ENCODE measurements at places on chromosomes 11 and 22.

DNA sequence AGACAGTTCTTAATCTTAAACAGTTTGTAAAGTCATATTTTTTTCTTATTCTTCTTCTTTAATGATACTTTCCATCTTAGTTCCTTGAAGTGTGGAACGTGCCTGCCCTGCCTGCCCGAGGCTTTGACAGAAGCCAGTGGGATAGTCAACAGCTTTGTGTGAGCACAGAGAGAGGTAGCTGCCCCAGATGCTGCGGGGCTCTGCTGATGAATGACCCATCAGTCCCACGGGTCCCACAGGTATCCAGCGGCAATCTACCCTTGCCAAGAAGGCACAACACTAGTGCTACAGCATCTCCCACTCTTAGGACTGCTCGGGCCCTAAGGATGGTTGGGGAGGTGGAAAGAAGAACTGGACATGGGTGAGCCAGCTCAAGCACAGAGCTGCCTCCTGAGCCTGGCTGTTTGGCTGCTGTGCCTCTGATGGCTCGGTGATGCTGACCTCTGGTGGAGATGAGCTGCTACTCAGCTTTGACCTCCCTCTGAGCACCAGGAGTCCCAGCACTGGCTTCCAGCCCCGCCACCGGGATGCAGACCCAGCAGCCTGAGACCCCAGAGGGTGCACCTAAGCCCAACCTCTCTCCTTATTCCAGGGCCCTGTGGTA lies 11.8 kb upstream of the APLNR start:
- DNase-seq, result peak; percentile 53

DNA sequence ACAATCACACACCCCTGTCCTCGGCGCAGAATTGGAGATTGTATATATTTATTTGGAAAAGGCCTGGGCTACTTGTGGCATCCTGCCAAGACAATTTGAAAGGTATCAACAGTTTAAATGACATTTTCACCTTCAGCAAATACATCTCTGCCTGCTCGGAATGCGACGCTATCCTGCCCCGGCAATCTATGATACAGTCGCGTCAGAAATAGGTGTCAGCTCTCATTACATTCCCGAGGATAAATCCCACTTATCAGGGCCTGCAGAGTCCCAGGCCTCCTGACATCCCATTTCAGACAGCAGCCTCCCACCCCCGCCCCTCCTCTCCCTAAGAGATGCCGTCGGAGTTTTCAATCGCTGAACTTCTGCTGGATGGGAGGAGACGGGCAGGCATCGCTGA lies 114.7 kb downstream of the BRD1 start:
- no peak for DNase-seq

- DNase-seq, result no peak
Measured at GRCh38 chr11:68934321-68934645, 30.6 kb downstream of the IGHMBP2 start.

GRCh38 chr11:44466531-44467205 lies 98.8 kb upstream of the CD82 start:
- no peak for DNase-seq

DNA sequence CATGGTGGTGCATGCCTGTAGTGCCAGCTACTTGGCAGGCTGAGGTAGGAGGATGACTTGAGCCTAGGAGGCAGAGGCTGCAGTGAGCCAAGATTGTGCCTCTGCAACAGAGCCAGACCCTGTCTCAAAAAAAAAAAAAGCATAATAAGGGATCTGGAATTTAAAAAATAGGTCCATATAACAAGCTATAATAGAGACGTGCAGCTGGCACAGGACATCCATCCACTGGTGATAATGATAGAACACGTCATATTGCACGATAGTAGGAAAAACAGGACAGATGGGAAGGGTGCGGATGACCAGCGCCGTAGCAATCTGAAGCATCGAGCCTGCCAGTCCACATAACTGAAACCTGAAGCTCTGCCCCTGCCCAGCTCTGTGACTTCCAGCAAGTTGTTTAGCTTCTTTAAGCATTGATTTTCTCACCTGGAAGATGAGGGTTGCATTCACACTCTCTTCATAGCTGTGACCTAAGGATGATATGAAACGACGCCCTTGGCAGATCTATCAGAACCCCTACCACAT lies 60.3 kb upstream of the PRODH start:
- DNase-seq, result no peak

GRCh38 chr11:67452141-67452952 lies at the start of gene GPR152:
GPR152 (minus strand) TSS chr11:67452729; CDS start chr11:67452724, 5 bp downstream.
- DNase-seq, result no peak

- no peak for DNase-seq
Measured at GRCh38 chr22:36194971-36195370, 6.6 kb downstream of the APOL4 start.

- peak; percentile 25 for DNase-seq
Measured at GRCh38 chr11:57116654-57117053, 65.1 kb upstream of the LRRC55 start.

- no peak for DNase-seq
Measured at GRCh38 chr11:2755071-2755470, 55.3 kb upstream of the KCNQ1OT1 start.

GRCh38 chr11:61630089-61630488 lies 49.2 kb upstream of the SYT7 start:
- DNase-seq, result no peak

DNA sequence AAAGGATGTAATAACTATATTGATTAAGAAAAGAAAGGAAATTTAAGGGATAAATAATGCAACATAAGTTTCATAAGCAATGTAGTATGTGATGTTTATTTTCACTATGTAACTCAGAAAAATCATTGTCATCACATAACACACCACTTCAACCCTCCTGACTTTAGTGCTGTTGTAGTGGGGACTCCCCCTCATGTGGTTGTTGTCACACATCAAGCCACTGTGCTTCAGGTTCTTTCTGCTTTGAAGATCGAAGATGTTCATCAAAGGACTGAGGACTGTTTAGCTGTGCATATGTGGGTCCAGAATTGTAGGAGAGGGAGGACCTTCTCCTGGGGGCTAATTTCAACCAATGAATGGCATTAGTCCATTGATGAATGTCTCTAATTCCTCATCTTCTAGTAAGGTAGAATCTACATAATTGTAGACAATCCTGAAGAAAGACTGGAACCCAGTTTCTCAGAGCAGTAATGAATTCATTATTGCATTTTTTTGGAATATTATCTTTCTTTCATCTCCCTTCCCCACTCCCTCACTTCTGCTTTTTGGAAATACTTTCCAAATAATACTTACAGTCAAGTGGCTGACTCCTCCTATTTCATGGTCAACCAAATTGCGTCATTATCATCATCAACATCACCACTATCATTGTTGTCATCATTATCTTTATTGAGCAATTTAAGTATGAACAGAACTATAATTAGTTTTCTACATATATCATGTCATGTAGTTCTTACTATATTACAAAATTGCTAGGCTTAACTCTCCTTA lies 9.8 kb upstream of the CARD16 start:
- no peak for DNase-seq

- no peak for DNase-seq
Measured at GRCh38 chr11:118922745-118923627, 2.7 kb downstream of the BCL9L start.

DNA sequence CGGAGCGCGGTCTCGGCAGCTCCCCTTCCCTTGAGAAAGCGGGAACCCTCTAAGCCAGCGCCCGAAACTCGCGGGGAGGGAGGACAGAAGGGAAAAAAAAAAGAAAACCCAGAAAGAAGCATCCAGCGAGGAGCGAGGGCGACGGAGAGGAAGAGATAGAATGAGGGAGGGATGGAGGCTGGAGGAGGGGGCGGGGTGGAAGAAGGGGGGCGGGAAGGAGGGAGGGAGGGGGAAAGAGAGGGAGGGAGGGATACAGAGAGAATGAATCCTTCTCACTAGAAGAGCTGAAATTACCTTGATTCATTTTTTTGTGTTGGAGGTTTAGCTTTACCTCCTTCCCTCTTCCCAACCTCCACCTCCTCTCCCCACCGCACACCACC lies 19.3 kb upstream of the BDNF start:
- no peak for DNase-seq

- DNase-seq, result no peak
Measured at GRCh38 chr22:26527574-26528465, 15.5 kb upstream of the TFIP11 start.

DNA sequence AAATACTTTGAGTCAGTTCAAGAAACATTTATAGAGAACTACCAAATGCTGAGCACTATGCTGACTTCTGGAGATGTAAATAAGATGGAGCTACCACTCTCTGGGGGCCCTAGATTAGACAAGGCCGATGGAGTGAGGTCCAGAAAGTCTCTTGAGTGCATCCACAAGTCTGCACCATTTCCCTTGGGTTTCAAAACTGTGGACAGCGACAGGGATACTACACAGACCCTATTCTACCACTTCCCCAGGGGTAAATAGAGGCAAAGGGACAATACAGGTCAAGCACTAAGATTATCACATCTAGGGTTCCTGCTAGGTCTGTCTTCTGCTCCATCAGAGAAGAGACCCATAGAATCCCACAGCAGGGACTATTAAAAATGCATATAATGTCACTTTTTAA lies 183.2 kb downstream of the GRIA4 start:
- no peak for DNase-seq

GRCh38 chr11:95908826-95909225 lies 15.1 kb downstream of the MTMR2 start:
- DNase-seq, result no peak

GRCh38 chr11:27028561-27028965 lies 12.1 kb upstream of the BBOX1 start:
- DNase-seq, result no peak

DNA sequence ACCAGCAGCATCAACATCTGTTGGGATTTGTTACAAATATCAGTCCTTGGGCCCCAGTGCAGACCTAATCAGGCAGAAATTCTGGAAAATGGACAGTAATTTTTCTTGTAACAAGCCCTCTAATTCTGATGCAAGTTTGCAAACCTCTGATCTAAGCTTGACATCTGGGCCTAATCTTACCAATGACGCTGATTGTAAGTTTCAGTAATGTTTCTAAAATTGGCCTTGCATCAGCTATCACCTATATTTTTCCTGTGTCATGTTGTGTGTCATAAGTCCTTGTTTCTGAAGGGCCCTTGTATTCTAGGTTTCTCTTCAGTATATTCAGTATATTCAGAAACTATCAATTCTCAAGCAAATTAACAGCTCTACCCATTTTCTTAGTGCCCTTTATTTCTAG lies 36.4 kb downstream of the ZNF215 start:
- DNase-seq, result no peak

DNA sequence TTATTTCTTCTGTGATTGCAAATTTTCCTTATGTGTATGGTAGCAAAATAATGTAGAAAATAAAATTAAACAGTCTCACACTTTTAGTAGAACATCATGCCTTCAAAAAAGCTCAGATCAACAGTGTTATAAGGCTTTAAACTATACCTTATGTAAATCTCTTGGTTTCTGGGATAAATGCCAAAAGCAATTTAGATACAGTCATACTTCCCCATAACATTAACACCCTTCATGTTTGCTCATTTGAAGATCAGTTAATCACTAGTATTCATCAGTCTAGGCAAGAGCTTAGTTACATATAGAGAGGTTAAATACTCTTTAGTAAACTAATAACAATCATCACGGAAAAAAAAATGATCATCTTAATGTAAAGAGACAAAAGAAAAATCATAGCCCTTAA lies 421.8 kb upstream of the ANO3 start:
- no peak for DNase-seq

DNA sequence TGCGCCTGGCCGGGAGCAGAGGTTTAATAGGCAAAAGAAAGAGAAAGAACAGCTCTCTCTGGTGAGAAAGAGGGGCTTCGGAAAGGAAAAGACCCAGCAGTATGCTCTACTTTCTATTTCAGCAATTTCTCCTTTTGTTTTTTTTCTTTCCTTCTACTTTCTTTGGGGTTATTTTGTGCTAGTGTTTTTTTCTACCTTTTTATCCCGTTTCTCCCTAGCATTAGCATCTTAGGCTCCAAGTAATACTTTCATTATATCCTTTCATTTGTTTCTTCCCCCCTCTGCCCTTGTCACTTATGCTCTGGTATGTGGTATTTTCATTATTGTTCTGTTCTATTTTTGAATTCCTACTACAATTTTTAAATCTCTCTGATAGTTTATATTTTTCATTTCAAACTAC lies 4.5 kb downstream of the SNU13 start:
- DNase-seq, result no peak

DNA sequence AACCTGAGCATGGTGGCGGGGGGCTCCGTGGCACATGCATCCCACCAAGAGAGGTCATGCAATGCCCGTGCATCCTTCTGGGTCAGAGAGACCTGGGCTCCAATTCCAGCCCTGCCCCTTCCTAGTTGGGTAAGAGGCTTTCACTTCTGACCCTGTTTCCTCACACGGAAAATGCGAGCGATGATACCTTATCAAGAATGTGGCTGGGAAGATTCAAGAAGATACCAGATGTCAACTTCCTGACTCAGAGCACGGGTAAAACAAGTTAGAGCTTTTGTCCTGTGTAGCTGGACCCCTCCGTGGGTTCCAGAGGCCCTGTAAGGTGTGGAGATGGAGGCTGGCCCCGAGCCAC lies 8.7 kb upstream of the DGKZ start:
- no peak for DNase-seq

DNA sequence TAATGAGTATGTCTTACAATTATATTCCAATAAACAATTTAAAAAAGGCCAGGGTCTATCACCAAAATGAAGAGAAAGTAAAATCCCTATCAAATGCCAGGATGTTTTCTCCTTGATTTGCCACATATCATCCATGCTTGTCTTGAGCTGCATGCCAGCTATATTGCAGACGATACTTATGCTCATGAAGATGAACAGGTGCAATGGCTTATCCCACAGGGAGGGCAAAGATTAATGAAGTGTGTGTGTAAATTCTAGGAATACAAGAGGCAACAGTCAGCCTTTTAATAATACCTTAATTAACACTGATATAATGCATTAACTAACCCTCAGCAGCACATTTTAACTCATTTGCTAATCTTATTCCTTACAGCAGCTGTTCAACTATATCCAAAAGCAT lies 850.5 kb downstream of the KCNA4 start:
- DNase-seq, result no peak

DNA sequence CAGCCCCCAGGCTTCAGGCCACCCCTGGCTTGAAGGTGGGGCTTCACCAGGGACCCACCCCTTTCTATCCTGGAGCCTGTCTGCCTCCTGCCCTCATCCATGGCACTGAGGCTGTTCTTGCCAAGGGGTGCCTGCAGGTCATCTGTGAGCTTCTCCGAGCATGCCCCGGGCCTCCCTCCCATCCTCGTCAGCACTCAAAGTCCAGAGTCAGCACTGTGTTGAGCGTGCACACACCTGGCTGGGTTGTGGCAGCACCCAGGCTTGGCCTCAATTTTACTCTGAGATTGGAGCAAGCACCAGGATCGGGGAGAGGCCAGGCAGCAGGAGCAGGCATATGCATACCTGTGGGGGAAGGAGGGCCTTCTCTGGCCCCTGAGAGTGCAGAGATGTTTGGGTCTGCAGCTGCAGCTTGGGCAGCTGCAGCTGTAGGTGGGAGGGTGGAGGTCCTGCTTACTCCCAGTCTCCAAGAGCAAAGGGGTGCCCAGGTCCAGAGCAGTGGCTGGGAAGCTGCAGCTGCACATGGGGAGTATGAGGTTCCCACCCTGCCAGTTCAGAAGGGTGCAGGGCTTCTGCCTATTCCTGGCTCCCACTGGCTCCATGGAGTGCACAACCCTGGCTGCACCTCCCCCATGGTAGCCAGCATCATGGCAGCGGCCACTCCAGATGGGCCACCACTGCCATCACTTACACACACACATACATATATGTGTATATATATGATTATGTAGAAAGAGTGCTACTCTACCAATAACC lies 488.7 kb downstream of the JRKL start:
- DNase-seq, result no peak

Data from NCI-H226 (cell line).